Ovary (tissue), 10 donors: ENCODE measurements at places on chromosomes 5 and 9. TPM values are rescaled to one million over a fixed set of nuclear protein-coding genes. Genes with fewer than 3 reads are reported as not detected.
A peak's percentile ranks its signal among the peaks of the same experiment; 100 is the strongest.

The LURAP1L gene
- total RNA-seq: 3.0 TPM

The SLC44A1 gene
- total RNA-seq: 34.7 TPM

The SSBP2 gene
- total RNA-seq: 96.6 TPM

The FBXW2 gene
- 62.0 TPM for total RNA-seq

The ADAMTSL2 gene
- total RNA-seq: 2.1 TPM

The GRM6 gene
- total RNA-seq: not detected

The OTULINL gene
- total RNA-seq: 4.6 TPM

DNA sequence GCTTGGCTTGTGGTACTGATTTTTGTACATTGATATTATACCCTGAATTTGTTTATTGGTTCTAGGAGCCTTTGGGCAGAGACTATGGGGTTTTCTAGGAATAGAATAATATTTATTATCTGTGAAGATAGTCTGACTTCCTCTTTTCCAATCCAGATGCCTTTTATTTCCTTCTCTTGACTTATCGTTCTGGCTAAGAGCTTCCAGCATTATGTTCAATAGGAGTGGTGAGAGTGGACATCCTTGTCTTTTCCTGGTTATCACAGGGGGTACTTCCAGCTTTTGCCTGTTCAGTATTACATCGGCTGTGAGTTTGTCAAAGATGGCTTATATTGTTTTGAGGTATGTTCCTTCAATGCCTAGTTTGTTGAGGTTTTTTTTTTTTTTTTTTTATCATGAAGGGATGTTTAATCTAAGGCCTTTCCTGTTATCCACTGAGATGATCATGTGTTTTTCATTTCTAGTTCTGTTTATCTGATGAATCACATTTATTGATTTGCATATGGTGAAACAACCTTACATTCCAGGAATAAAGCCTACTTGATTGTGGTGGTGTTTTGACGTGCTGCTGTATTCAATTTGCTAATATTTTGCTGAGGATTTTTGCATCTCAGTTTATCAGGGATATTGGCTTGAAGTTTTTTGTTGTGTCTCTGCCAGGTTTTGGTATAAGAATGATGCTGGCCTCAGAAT lies 77.5 kb downstream of the CERT1 start:
- DNase-seq: no peak

DNA sequence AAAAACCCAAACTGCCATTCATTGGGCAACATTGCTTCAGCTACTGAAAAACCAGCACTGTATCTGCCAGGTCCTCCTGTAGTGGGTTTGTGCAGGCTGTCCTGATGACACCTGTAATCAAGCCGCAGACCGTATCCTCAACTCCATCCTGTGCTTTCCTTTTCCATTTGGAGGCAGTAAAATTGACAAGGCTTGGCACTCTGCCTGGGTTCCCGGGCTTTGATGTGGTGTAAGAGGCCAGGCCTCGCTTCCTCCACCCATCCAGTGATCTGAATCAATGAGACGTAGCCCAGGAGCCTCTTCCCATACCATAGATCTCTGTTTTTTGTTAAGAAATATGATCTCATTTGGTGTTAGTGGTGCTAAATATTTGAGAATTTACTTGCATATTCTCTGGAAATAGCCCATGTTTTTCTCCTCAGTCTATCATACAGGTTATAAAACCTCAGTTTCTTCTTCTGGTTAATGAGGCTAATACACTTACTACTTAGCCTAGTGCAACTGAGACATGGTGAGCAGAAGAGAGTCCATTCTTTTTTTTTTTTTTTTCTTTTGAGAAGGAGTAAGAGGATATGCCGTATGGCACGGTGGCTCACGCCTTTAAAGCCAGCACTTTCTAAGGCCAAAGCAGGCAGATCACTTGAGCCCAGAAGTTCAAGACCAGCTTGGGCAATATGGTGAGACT lies 34.8 kb downstream of the LSM11 start:
- no peak for DNase-seq

DNA sequence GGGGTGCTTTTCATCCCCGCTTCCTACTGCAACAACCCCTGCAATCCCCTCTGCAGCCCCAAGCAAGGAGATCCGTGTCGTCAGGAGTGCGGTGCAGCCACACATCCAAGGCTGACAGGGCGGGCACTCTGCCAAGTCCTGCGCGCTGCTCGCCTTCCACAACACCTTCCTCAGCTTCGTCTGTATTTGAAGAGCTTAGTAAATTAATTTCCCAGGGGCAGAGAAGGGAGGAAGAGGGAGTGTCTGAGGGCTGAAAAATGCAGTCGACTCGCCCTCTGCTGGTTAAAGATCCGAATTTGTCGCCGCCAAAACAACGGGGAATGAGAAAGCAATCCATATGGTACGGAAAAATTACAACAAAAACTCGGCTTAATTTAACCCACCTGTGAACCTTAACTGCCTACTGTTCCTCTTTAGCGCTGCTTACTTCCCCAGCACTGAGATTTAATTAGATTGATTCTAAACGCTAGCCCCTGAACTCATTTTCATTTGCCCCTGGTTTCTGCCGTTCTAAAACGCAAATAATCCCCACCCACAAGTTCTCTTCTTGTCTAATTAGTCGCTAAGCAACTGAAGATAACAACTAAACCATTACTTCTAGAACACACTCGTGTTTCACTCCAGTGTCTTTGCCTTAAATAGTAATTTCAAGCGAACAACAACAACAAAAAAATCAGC lies 10.9 kb upstream of the PCDHB1 start:
- DNase-seq: peak; percentile 26

GRCh38 chr9:70947511-70947910 lies 173.9 kb downstream of the TRPM3 start:
- no peak for DNase-seq

- no peak for DNase-seq
These were observed 292.8 kb downstream of the TLE1 start for GRCh38 chr9:81396528-81396927.

- no peak for DNase-seq
These were observed 75.9 kb downstream of the TENT4A start for GRCh38 chr5:6788956-6789649.

DNA sequence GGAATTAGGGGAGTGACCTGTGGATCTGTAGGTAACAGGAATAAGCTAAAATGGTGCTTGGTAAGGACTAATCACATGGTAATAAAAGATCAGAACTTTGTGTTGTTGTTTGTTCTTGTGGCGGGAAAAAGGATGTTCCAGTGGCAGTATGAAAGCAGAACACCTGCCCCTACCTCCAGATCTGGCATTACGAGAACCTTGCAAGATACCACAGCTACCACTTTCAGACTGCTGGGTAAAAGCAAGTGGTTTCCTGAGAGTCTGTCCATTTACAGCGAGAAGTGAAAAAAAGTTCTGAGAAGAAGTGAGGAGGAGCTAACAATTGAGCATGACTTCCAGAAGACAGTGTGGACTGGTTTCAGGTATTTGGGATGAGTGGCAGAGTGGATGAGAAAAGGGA lies 252.5 kb downstream of the TLE4 start:
- no peak for DNase-seq

- DNase-seq: no peak
These were observed 47.9 kb upstream of the UNC5A start for GRCh38 chr5:176762489-176762888.

DNA sequence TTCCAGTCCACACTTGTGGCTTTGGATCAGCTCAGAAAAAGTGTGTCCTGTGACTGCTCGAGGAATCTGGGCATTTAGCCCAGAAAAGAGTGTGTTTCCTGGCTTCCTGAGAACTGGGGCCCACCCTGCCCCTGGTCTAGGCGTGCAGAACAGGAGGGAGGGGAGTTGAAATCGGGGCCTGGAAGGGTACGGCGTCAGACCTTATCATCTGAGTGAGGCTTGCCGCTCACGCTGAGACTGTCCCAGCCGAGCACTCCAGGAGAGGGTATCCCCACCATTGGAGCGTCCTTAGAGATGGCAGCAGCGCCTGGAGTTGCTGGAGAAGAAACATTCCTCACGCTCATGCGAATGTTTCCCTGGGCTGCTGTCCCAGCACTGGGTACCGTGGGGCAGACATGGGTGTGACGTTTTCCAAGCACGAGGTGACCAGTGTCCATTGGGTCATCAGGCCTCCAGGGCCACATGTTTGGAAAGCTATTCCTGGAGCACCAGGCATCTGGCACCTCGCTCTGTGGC lies 22.5 kb downstream of the NEK6 start:
- peak; percentile 66 for DNase-seq

DNA sequence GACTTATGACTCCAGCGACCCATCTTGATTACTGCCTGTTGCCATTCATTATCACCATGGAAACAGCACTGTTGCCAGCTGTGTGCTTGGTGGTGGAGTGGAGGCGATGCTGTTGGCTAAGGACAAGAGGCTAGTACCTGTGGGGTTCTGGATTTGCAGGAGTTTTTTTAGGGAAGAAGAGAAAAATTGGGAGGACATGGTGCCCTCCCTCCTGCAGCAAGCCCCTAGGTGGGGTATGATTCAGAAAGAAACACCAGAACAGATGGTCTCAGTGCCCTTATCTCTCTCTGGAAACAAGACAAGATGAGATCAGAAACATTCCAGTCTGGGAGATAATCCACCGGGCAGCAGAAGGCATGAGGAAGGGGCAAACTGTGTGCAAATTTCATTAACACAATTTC lies 87.8 kb upstream of the TLR4 start:
- DNase-seq: no peak

GRCh38 chr9:81521892-81522291 lies 167.5 kb downstream of the TLE1 start:
- DNase-seq: no peak

DNA sequence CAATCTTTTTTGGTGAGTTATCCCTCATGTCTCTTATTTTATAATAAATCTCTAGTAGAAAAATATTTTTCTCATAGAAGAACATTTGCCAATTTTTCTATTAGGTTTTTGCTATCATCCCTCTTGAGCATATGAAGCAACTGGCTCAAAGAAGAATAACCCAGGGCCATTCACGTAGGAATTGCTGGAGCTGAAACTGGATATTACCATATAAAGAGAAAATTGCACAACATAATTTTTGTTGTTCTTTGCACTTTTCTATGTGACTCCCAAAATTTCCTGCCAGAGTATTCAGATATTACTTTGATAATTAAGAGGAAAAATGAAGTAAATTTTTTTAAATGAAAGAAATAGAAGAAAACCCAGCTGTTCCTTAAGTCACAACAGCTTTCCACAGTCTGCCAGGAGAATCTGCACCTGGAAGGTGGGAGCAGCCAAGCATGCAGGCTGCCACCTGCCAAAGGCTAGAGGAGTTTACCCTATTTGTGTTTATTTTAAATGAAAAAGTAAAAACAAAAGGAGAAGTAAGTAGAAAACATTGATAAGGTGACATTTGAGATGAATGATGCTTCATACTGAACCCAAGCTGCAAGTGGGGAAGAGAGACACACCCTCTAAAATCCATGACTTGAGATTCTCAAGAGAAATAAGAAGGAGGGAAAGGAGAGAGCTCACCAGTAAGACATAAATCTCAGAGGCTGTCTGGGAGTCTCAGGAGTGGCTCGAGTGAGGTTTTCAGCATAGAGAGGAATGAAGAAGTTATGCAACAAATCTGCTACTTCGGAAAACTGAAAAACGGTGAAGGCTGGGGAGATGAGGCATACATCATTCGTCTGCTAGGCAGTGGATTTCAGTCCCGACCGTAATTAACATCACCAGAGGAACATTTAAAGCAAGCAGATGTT lies 31.5 kb upstream of the FREM1 start:
- no peak for DNase-seq

GRCh38 chr9:103990311-103990710 lies 103.8 kb upstream of the SMC2 start:
- no peak for DNase-seq
